8988T (cell line): ENCODE measurements at places on chromosomes 1 and 21.

GRCh38 chr1:181239086-181239485, 150.6 kb downstream of the IER5 start:
- DNase-seq, result no peak

GRCh38 chr1:154324669-154325582, at the start of gene ATP8B2:
ATP8B2 (plus strand) TSS chr1:154325525; CDS start chr1:154328142, 2,617 bp downstream.
- DNase-seq, result peak; percentile 88

GRCh38 chr1:116581323-116581885, 10.6 kb upstream of the CD58 start:
- DNase-seq, result no peak

GRCh38 chr1:21338573-21339355, 48.5 kb upstream of the ECE1 start:
- DNase-seq, result no peak

DNA sequence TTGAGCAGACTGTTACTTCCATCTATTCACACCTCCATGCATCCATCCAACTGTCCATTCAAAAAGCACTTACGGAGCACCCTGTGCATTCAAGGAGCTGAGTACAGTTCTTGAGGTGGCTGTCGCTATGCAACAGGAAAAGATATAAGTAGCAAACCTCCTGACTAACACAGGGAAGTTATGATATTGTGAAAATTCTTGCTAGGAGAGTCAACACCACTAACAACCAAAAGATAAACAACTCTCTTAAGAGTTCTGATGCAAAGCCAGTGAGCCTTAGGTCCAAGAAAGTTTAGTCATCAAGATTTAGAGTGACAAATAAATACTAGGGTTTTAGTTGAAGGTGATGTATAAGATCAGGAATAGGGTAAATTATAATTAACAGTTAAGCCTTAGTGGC, 44.5 kb upstream of the TRIM45 start:
- DNase-seq, result no peak

- DNase-seq, result no peak
Measured at GRCh38 chr1:45177452-45177851, 29.0 kb downstream of the ZSWIM5 start.

DNA sequence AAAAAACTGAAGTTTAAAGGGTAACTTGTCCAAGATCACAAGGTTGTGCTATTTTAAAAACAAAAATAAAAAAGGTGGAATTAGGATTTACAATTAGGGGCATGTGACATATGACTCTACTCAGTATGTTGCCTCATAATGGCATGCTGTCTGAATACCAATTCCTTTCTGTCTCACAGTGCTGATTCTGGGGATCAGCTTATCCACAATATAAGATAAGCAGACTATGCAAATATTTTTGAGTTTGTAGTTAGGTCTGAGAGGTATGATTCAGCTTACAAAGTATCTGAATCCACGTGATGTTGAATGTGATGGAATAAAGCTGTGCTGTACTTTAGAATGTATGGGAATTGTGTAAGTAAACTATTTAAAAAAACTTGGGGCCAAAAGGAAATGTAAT, 216.6 kb downstream of the HHIPL2 start:
- no peak for DNase-seq

DNA sequence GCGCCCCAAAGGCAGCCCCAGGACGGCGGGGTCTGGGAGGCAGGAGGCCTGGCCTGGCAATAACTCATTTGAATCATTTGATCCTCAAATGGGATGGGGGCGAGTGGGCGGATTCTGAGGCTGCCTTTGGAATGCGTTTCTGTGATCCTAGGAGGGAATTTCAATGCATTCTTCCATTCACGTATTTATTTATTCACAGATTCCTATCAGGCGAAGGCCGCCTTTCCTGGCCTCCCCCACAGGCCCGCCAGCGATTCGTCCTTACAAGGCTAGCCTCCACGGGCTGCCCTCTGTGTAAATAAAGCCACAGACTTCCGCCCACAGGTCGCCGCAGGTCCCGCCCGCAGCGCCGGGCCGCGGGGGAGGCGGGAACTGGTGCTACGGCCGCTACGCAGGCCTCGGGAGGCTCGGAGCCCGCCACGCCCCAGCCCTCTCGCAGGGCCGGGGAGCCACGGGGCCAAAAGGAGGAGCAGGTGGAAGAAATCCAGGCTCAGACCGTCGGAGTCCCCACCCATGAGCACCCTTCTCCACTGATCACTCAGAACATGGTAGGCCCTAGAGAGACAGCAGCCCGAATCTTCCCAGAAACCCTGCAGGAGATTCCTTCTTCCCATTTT, 31.3 kb upstream of the JUN start:
- DNase-seq, result peak; percentile 51

- no peak for DNase-seq
Measured at GRCh38 chr1:246794828-246795671, 70.8 kb downstream of the SCCPDH start.

DNA sequence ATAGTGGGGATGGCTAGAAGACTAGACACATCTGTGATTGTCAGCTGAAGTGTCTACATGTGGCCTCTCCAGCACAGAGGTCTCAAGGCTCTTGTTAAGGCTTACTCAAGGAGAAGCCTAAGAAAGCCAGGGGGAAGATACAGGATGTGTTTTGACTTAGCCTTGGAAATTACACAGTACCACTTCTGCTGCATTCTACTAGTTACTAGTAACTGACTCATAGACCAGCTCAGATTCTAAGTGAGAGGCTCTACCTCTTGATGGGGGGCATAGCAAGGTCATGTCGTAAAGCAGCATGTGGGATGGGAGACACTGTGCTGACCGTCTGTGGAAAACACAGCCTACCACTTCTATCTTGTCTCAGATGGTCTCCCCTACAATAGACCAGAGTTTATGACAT, 99.5 kb downstream of the UBE2U start:
- DNase-seq, result no peak

DNA sequence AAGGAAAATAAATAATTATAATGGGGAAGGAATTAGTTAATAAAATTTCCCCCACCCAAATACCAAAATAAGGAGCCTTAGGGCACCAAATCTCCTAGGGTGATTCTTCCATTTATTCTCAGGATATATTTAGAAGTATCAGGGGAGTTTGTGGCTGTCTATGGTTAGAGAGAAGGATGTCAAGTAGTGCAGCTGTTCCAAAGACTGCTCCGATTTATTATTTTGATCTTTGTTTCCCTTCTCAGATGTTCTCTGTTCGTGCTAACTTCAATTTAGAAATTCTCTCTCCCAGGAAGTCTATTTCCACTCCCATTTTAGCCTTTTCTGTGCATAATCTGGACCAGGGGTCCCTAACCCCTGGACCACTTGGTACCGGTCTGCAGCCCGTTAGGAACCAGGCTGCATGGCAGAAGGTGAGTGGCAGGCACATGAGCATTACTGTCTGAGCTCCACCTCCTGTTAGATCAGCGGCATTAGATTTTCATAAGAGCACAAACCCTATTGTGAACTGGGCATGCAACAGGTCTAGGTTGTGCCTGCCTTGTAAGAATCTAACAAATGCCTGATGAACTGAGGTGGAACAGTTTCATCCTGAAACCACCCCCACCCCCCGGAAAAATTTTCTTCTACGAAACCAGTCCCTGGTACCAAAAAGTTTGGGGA, 9.3 kb upstream of the MAST2 start:
- DNase-seq, result no peak

- DNase-seq, result no peak
Measured at GRCh38 chr1:94658221-94658620, 116.7 kb upstream of the F3 start.
